ENCODE measurements at places on chromosomes 6 and 20. TPM values are rescaled to one million over a fixed set of nuclear protein-coding genes. Genes with fewer than 3 reads are reported as not detected.
A peak's percentile ranks its signal among the peaks of the same experiment; 100 is the strongest.

- H3K27me3 ChIP-seq = no peaks in the 10 kb centered on the region
- no peaks in the 10 kb centered on the region for H3K36me3 ChIP-seq
- no peaks in the 10 kb centered on the region for H3K4me1 ChIP-seq
- no peak for DNase-seq
- H3K27ac ChIP-seq = no peak overlapping the region
- no peak overlapping the region for H3K4me3 ChIP-seq
Observed at GRCh38 chr6:75291744-75292143, 7.2 kb upstream of the TMEM30A start.

GRCh38 chr6:36928547-36928918 lies 26.0 kb upstream of the PI16 start:
- no peak for DNase-seq
- no peak overlapping the region for H3K27ac ChIP-seq
- no peaks in the 10 kb centered on the region for H3K27me3 ChIP-seq
- no peaks in the 10 kb centered on the region for H3K36me3 ChIP-seq

GRCh38 chr6:28725890-28726348 lies 197.9 kb downstream of the TRIM27 start:
- H3K4me3 ChIP-seq = no peak overlapping the region
- H3K4me1 ChIP-seq = no peaks in the 10 kb centered on the region
- H3K27me3 ChIP-seq = peaks cover 3% of the 10 kb centered on the region
- no peaks in the 10 kb centered on the region for H3K36me3 ChIP-seq

GRCh38 chr6:37230104-37230503 lies 27.5 kb upstream of the TBC1D22B start:
- no peak for DNase-seq
- no peaks in the 10 kb centered on the region for H3K27me3 ChIP-seq
- H3K4me3 ChIP-seq = no peak overlapping the region
- no peaks in the 10 kb centered on the region for H3K36me3 ChIP-seq

GRCh38 chr6:168404560-168404959 lies 36.4 kb upstream of the SMOC2 start:
- no peak overlapping the region for H3K27ac ChIP-seq
- no peak for DNase-seq
- no peaks in the 10 kb centered on the region for H3K36me3 ChIP-seq

DNA sequence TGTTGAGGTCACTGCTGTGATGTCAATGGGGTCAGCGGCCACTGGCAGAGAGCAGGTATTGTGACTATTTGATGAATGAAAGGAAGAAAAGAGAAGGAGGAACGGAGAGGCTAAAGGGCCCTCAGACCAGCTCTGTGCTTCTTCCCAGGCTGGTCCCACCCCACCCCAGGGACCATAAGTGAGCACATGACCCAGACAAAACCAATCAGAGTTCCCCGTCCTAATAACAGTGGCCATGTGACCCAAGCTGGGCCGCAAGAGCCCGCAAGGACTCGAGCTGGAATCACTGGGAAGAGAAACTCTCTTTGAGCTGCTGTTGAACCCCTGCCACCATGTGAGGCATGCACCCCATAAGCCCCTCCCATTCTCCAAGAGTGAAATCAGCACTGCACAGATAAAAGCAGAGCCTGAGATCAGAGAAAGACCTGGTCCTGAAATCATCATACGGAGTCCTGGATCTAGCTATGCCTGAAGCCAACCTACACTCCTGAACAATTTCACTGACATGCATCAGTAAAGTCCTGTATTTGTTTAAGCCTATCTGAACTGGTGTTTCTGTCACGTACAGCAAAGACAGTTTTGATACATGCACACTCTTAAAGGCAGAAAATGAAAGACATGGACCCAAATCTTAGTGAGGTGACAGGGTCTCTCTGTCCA lies 90.2 kb downstream of the PREX1 start:
- H3K27me3 ChIP-seq = no peaks in the 10 kb centered on the region
- H3K4me3 ChIP-seq = no peak overlapping the region
- no peaks in the 10 kb centered on the region for H3K36me3 ChIP-seq
- DNase-seq = no peak

DNA sequence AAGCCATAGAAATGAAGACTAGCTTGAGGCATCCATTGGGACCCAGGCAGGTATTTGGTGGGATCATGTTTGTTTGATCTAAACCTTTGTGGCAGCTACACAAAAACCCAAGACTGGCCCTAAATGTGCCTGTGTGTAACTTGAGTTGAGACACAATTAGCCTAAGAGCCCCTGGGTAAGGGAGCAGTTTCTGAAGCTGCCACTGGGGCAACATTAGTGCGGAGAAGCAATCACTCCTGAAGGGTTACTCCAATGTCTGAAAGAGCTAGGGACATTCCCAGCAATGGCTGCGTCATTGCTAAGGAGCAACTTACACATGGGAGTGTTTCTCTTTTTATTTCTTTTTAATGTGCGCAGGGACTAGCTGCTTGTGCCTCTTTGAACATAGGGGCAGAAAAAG lies 67.9 kb upstream of the EEF1E1 start:
- DNase-seq = no peak
- no peaks in the 10 kb centered on the region for H3K27me3 ChIP-seq
- H3K27ac ChIP-seq = no peak overlapping the region
- H3K4me3 ChIP-seq = no peak overlapping the region

- DNase-seq = no peak
- no peak overlapping the region for H3K27ac ChIP-seq
- no peaks in the 10 kb centered on the region for H3K4me1 ChIP-seq
Observed at GRCh38 chr6:13589801-13590200, 15.4 kb downstream of the SIRT5 start.

- no peaks in the 10 kb centered on the region for H3K36me3 ChIP-seq
- H3K27ac ChIP-seq = no peak overlapping the region
- H3K4me1 ChIP-seq = no peaks in the 10 kb centered on the region
Observed at GRCh38 chr6:71033171-71033570, 76.3 kb upstream of the B3GAT2 start.

DNA sequence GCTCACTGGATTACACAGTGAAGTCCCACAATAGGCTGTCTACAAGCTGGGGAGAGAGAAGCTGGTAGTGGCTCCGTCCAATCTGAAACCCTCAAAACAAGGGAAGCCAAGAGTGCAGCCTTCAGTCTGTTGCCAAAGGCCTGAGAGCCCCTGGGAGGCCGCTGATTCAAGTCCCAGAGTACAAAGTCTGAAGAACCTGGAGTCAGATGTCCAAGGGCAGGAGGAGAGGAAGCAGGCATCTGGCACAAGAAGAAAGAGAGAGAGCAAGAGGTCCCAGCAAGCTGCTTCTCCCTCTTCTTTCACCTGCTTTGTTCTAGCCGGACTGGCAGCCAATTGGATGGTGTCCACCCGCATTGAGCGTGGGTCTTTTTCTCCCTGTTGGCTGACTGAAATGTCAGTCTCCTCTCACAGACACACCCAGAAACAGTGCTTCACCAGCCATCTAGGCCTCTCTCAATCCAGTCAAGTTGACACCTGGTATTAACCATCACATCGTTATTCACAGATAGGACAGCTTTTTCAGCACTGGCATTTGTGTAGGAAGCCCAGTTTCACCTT lies 51.2 kb downstream of the CRYBG1 start:
- no peaks in the 10 kb centered on the region for H3K27me3 ChIP-seq
- H3K4me1 ChIP-seq = no peaks in the 10 kb centered on the region
- no peak overlapping the region for H3K27ac ChIP-seq
- DNase-seq = no peak
- no peaks in the 10 kb centered on the region for H3K36me3 ChIP-seq
- no peak overlapping the region for H3K4me3 ChIP-seq

Gene LY6G5B
- 27.4 TPM for total RNA-seq

DNA sequence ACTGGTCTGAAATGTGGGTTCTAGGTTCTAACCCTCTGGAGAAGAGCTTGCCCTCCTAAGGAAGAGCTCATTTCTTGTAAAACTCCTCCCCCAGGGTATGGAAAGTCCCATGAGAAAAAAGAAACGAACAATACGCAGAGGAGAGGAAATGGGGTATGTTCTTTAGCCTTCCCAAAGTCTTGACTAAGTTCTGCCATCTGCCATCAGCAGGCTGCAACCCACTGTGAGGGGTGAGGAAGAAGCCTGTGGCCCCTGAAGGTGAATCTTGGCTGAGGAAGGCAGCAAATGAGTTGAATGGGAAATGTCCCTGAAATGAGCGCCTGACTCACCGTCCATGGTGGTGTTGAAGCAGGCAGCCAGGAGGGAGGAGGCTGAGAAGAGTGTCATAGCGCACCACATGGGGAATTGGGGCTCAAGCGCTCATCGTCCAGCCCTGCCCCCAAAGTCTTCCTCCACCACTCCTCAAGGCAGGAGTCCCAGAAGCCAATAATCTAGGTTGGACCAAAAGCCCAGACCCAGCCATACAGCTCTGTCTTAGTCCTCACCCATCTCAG lies 10.4 kb upstream of the MATN4 start:
- H3K4me3 ChIP-seq = no peak overlapping the region
- H3K27me3 ChIP-seq = no peaks in the 10 kb centered on the region
- no peaks in the 10 kb centered on the region for H3K4me1 ChIP-seq
- no peak for DNase-seq

GRCh38 chr6:121112356-121112755 lies 221.9 kb downstream of the TBC1D32 start:
- no peak overlapping the region for H3K27ac ChIP-seq
- H3K36me3 ChIP-seq = no peaks in the 10 kb centered on the region
- H3K27me3 ChIP-seq = no peaks in the 10 kb centered on the region
- DNase-seq = no peak
- no peaks in the 10 kb centered on the region for H3K4me1 ChIP-seq
- H3K4me3 ChIP-seq = no peak overlapping the region

GRCh38 chr6:146770965-146771735 lies 172.4 kb downstream of the ADGB start:
- no peaks in the 10 kb centered on the region for H3K36me3 ChIP-seq
- no peaks in the 10 kb centered on the region for H3K4me1 ChIP-seq
- no peak overlapping the region for H3K27ac ChIP-seq
- no peaks in the 10 kb centered on the region for H3K27me3 ChIP-seq

DNA sequence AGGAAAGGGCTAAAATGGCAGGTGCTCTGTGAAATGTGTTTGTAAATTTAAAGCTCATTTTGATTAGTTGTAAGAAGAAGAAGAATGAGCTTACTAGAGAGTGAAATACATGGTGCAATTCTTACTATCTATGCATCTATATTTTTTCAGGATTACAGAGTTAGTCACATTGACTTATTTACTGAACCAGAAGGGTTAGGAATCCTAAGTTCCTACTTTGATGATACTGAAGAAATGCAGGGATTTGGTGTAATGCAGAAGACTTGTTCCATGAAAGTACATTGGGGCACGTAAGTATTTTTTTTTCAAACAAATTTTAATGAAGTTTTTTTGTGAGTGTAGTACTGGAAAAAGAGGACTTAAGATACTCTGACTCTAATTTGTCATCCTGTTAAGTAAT lies 99.3 kb downstream of the RTN4IP1 start:
- no peak for DNase-seq
- H3K27me3 ChIP-seq = no peaks in the 10 kb centered on the region
- no peaks in the 10 kb centered on the region for H3K4me1 ChIP-seq
- H3K4me3 ChIP-seq = no peak overlapping the region

Gene KCNG1
- total RNA-seq = 109 TPM

GRCh38 chr6:161395716-161396231 lies 121.9 kb upstream of the AGPAT4 start:
- H3K27ac ChIP-seq = no peak overlapping the region
- no peak for DNase-seq
- H3K4me3 ChIP-seq = no peak overlapping the region
- H3K27me3 ChIP-seq = no peaks in the 10 kb centered on the region
- no peaks in the 10 kb centered on the region for H3K36me3 ChIP-seq

DNA sequence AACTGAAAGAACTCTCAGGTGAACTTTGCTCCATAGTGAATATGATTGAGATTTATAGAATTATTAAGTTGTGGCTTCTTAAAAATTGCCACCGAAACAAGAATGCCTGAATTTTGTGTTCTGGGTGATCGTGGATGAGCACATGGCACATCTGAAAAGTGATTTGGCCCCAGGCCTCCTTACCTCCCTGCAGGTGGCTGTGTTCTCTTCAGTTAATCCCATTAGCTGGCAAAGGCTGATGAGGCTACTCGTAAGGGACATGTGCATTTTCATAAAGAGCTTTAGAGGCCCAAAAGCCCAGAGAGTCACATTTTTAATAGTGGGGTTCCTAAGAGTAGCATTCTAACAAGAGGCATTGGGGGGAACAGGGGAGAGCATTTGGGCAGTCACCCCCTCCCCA lies 22.6 kb downstream of the GNAS start:
- no peak overlapping the region for H3K27ac ChIP-seq
- no peaks in the 10 kb centered on the region for H3K27me3 ChIP-seq
- H3K36me3 ChIP-seq = no peaks in the 10 kb centered on the region
- no peak overlapping the region for H3K4me3 ChIP-seq

DNA sequence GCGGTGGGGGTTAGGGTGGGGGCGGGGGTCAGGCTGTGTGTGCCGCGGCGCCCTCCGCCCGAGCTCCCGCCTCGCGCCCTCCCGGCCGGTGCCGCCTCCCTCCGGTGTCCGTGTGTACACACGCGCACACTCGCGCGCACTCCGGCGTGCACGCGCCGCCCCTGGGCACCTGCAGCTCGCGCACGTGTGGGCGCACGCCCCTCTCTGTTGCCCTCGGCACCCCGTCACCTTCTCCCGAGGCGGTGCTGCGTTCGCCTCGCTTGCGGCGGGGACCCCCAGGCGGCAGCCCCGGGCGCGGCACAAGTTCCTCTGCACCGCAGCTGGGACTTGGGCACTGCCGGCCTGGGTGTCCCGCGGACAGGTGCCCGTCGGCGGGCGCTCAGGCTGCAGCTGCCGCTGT lies 525 bp downstream of the MACROD2 start:
- peak; percentile 27 for DNase-seq
- peak overlapping the region; percentile 61 for H3K4me3 ChIP-seq
- H3K36me3 ChIP-seq = no peaks in the 10 kb centered on the region

- H3K27me3 ChIP-seq = no peaks in the 10 kb centered on the region
- no peak overlapping the region for H3K27ac ChIP-seq
- no peaks in the 10 kb centered on the region for H3K4me1 ChIP-seq
- DNase-seq = no peak
Observed at GRCh38 chr20:8756410-8756809, 312.5 kb upstream of the PLCB4 start.

Gene RBBP9
- 43.8 TPM for total RNA-seq

DNA sequence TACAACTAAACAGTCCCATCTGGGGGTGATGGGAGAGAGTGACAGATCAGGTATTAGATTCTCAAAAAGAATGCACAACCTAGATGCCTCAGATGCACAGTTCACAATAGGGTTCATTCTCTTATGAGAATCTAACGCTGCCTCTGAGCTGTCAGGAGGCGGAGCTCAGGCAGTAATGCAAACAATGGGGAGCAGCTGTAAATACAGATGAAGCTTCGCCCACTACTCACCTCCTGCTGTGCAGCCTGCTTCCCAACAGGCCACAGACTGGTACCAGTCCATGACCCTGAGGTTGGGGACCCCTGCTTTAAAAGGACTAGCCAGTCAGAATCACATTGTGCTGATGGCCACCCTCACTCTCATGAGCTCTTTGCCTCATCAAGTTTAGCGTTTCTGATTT lies 247.0 kb upstream of the KCNQ5 start:
- H3K4me1 ChIP-seq = no peaks in the 10 kb centered on the region
- H3K4me3 ChIP-seq = no peak overlapping the region
- no peaks in the 10 kb centered on the region for H3K36me3 ChIP-seq

- no peaks in the 10 kb centered on the region for H3K36me3 ChIP-seq
- H3K4me3 ChIP-seq = no peak overlapping the region
- H3K27me3 ChIP-seq = no peaks in the 10 kb centered on the region
- DNase-seq = no peak
- no peak overlapping the region for H3K27ac ChIP-seq
Observed at GRCh38 chr6:73231986-73232391, 6.7 kb upstream of the KHDC1L start.

Measured in uterus (tissue), 4 donors.